AG08396 (cell line): ENCODE measurements at places on chromosomes 2 and 18.

GRCh38 chr2:29796446-29796845 lies 124.9 kb downstream of the ALK start:
- DNase-seq: no peak

DNA sequence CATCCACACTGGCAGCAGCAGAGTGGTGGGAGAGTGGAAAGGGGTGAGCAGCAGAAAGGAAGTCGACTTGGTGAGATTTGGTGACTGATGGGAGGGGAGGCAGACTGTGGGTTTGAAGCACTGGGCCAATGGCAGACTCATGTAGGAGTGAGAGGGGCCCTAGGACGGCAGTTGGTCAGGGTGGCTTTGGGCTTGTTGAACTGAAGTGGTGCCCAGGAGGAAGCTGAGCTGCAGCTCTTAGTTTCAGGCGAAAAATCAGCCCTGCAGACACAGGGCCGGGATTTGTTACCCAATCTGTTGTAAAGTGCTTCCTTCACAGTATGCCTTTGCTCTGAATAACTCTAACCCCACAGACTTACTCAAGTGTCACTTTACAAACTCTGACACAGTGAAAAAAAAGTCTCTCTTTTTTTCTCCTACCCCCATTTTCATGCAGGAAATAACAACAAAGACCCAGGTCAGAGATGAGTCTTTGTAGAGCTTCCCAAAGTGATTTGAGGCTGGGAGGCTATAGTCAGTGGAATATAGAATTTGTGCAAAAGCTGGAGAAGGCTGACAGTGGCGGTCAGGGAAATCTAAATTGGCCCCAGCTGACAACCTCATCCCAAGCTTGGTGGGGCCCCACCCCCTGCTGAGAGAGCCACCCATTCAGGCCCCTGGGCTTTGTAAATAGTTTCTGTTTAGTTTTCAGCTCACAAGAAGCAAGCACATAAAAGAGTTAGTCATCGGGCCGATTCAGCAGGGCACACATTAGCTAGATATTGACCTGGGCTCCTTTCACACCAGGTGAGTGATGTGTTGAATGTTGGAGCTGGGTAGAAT lies 226.9 kb downstream of the VAPA start:
- no peak for DNase-seq

- no peak for DNase-seq
These were observed 8.3 kb downstream of the OSR1 start for GRCh38 chr2:19349911-19350677.

- DNase-seq: no peak
These were observed 127.4 kb downstream of the CACNB4 start for GRCh38 chr2:151971301-151972051.

GRCh38 chr18:8928044-8928443 lies 174.5 kb upstream of the NDUFV2 start:
- no peak for DNase-seq

DNA sequence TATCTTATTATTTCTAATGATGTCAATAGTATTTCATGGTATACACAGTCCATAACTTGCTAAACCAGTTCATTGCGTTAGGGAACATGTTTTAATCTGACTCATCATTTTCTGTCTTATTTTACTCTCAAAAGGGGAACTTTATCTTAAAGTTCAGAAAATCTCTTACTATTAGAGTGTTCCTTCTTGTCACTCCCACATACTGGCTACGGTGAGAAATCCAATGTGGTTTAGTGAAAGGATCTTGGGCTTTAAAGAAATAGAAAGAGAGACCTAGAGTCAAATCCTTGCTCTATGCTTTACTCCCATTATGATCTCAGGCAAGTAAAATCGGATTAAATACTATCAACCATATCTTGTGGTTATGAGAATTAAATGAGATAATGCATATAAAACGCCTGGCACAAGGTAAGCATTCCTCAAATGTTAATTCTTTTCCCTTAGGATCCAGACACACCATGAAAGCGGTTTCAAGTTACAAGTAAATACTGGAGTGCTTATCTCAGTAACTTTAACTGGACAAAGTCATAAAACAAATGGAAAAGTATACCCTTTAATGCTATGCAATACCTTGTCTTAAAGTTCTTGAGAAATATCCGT lies 576.0 kb downstream of the ARHGAP15 start:
- DNase-seq: no peak

- no peak for DNase-seq
These were observed 28.9 kb downstream of the ZNF532 start for GRCh38 chr18:58893388-58894099.

- DNase-seq: peak; percentile 88
These were observed 44.6 kb downstream of the ITGB1BP1 start for GRCh38 chr2:9378433-9379390.

- DNase-seq: no peak
These were observed 8.3 kb upstream of the PRKAG3 start for GRCh38 chr2:218839888-218840287.

DNA sequence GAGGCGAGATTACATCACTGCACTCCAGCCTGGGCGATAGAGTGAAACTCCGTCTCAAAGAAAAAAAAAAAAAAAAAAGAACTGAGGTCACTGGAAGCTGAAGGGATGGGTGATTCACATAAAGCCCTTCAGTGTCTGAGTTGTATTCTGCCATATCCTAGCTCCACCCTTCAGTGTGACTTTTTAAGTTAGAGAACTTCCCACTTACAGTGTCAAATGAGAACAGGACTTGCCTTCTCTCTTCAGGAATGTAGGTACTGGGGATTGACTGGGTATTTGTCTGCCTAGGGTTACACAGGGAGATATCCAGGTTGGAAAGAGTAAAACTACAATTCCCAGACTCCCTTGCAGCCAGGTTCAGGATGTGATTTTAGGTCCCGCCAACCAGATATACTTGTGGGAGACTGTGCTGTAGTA lies 37.9 kb downstream of the EHD3 start:
- DNase-seq: no peak

GRCh38 chr2:199933466-199933865 lies 21.8 kb downstream of the TYW5 start:
- no peak for DNase-seq

- DNase-seq: no peak
These were observed 1017.5 kb downstream of the LRP1B start for GRCh38 chr2:141113301-141113700.

DNA sequence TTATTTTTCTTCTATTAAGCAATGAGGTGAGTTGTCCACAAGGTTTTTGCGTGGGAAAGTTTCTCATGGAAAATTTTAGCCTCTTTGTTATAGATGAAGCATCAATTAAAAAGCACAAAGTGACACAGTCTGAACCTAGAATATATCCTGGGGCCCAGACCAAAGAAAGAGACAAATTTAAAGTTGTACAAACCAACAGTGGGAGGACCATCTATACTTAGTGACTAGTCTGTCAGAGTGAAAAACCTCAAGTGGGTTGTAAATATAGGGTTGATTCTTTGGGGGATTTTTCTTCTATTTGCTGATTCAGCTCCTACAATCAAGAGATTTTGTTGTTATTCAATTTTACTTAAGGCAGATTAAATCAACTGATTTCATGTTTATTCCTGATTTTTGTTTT lies 256.2 kb downstream of the SATB2 start:
- DNase-seq: no peak

DNA sequence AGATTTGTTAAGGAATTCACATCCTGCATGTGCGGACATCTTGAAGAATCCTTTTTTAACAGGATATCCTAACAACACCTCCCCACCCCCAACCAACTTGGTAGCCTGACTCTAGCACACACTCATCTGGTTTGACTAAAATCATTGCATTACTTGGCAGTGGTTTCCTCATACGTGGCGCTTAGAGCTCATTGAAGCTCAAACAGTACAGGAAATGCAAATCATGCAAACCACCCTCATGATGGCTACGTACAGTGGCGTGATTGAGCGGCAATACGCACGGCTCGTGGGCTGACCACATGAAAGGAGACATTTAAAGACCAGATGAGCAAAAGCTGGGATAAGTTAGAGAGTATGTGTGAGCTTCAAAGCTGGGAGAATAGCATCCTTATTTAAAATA lies 336.2 kb downstream of the ZEB2 start:
- no peak for DNase-seq

GRCh38 chr2:11368059-11368572 lies 23.7 kb upstream of the ROCK2 start:
- DNase-seq: peak; percentile 39

DNA sequence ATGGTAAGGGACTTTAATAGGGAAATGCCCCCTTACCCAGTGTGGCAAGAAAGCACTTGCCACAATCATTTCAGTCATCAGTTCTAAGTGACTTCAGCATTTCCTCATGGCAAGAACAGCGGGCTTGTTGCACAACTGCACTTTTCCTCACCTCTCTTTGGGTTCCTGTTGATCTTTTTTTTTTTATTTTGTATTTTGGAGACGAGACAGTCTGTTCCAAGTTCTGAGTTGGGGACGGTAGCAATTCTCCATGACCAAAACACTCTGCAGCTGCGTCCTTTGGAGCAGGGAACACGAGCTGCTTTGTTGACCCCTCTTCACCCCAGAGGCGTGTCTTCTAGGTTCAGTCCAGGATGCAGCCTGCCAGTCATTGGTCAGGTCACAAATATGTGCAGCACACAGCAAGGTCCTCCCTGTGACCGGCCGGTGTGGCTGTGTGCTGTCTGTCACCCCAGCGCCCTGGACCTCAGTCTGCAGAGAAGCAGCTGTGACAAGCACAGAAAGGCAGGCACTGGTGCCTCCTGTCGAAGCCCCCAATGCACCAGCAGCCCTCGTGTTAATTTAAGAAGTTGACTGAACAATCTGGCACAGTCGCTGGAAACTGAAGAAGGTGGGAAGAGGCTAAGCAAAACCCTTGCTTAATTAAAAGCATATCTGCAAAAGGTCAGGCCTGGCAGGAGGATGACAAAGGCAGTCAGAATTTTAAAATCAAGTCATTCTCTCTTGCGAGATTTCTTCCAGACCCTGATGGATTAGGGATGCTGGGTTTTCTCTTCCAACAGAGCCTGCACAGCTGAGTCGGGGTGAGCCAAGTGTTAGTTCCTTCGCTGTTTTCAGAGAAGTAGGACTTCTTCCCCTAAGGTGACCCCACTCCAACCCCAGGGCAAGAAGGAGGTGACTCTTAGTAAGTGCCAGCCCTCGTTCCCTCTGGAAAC lies 96.7 kb upstream of the COPS8 start:
- no peak for DNase-seq

GRCh38 chr2:73080321-73081131 lies 9.0 kb upstream of the SFXN5 start:
- DNase-seq: no peak

DNA sequence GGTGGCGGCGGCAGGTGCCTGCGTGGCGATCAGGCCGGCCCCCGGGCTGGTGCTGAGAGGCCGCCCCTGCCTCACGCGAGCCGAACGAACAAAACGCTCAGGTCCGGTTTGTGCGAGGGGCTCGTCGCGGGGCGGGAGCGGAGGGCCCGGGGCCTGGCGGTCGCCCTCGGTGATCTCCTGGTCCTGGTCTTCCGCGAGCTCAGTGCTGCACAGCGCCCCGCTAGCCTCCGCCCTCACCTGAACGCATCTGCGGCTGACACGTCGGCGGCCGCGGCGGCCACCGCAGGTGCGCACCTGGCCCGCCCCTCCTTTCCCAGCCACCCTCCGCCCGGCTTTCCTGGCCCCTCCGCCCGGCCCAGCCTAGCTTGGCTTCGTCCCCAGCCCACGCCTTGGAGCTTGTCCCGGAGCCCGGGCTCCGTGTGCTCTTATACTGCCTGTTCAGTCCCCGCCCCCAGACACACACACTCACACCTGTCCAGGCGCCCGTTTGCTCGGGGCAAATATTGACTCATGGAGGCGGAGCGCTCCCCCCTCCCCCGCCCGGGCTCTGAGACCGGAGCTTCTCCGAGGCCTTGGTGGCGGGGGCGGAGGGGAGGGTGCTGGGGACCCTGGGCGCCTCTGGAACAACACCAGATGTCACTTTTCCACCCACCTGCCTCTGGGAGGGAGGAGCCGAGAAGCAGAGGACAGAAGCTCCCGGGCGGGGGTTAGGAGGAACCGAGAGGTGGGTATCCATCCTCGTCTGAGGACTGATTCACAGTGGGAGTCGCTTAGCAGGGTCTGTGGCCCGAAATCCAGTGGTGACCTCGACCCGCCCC lies 8.6 kb upstream of the CRYBA2 start:
- no peak for DNase-seq

DNA sequence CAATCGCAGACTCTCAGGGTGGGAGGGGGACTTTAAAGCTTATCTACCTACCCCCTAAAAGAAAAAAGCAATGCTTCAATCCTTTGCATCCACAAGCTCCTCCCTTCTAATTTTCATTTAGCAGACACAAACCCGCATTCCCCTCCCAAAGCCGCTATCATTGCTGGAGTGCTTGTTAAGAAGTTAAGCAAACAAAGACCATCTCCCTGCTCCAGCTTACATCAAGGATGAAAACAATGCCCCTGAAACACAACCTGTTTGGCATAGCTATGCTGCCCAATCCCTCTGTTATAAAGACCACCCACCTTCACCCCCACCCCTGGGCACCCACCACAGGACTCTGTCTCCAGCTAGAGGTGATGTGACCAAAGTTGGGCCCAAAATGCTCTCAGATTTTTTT lies 33.0 kb downstream of the REEP1 start:
- no peak for DNase-seq
